ENCODE measurements at places on chromosomes 2 and 18. TPM values are rescaled to one million over a fixed set of nuclear protein-coding genes. Genes with fewer than 3 reads are reported as not detected.
A peak's percentile ranks its signal among the peaks of the same experiment; 100 is the strongest.

DNA sequence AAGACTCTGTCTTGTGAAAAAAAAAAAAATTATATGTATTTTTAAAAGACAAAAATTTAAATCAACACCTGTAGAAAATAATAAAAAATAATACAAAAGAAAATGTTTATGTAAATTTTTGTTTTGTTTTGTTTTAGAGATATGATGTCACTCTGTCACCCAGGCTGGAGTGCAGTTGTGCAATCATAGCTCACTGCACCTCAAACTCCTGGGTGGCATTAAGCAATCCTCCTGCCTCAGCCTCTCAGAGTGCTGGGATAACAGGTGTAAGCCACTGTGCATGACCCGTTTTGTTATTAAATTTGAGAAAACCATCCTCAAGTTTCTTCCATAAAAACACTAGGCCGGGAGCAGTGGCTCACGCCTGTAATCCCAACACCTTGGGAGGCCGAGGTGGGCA, 56.2 kb upstream of the B3GNT7 start:
- DNase-seq: no peak

DNA sequence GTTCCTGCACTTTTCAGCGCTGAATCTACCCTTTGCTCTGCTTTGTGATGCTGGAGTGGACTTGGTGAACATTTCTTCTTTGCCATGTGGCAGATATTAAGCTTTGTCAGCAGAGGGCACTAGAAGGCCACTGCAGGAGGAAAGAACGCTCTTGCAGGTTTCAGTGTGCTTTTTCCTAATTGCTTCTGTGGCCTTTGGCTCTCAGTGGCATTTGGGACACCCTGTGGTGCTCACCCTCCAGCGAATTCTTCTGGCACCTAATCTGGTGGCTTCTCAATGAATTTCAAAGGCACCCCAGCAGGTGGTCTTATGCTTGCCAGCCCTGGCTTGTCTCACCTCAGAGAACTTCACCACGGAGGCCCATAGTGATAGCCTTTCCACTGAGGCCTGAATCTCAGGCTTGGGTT, 146.7 kb downstream of the MYO3B start:
- DNase-seq: no peak

DNA sequence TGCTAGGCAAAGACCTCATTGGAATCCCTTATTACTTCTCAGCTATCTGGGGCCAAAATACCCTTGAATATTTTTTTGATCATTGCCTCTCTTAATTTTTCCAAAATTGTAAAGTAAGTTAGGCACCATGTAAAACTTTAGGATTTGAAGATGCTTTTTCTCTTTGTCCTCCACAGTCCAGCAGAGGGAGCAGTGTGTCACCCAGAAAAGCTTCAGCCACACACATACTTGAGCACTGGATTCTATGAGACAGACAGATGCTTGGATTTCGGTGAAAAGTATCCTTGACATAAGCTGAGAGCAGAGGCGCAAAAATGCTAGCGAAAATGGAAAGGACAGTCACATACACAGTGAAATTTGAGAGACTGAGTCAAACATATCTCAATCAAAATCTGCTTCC, 74.7 kb upstream of the KCNJ3 start:
- peak; percentile 13 for DNase-seq

DNA sequence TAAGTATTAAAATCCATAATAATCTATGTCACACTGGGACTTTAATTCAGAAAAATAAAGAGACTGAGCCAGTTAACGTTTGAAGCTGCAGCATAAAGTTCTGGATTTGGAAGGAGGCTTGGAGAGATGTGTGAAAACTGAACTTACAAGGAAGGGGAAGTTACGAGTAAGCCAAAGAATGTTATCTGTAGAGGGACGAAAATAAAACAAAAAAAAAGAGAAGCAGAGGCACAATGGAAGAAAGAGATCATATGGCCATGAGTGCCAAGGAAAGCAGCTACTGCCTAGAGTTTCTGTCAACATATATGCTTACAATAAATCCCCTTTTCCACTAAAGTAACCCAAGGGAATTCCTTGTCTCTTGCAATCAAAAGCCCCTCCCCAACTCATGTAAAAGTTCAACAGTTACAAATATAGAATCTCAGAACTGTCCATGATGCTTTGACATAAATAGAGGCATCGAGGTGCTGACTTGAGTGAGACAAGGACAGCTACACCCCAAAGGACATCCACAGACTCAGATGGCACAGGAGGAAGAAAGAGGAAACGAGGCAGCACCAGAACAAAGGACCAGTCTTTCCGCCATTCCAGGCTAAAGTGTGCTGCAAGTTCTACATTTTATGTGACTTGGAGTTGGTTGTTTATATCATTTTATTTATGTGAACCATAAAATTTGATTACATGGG, 16.1 kb upstream of the ARL5A start:
- no peak for DNase-seq

The SULT1C4 gene
- total RNA-seq: 50.1 TPM

DNA sequence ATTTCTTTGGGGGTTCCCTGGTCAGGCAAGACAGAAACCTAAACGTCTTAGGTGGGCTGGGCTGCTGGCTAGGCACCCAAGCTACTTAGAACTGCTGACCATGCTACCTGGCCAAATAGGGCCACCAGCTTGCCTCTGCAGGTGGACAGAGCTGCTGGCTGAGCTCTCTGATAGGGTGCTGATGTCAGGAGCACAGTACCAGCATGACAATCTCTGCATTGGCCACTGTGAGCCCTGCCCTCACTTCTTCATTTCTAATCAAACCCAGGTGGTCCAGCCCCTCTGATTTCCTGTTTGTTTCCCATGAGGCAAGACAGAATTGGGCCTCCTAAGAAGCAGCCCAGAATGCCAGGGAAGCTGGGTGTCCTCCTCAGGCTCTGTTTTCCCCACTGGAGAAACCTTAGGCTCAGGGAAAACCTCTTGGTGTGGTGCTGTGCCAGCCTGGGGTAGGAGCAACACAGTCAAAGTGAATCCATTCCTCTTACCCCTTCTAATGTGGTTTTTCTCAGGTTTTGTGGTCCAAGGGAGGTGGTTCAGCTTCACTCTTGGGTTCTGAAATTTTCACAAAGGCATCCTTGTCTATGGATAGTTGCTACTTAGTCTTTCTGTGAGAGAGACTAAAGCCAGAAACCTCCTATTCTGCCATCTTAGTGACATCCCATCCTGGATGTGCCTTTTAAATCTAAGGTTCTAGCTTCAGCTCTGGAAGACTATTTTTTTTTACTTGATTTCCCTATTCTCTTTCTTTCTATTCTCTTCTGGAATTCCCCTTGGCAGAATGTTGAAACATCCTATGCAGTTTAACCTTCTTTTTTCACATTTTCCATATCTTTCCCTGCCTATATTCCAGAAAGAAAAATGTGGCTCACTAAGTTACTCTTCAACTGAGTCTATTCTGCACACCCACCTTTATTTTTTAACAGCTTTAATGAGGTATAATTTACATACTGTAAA, 15.2 kb downstream of the SP100 start:
- DNase-seq: no peak

DNA sequence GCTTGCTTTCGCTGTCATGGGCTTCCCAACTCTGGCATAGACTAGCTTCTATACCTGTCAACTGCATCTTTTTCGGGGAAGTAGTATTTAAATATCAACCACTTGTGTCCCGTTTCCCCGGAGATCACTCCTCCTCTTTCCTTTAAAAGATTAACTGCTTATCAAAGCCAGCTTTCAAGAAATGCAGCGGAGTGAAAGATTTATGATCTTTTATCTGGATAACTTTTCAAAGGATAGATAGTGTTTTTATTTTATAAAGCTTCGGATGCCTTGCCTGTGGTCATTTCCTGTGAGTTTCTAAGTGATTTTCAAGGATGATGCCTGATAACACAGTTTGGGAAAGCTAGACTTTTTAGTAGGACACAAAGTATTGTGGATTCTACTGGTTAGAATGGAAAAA, 2.9 kb upstream of the IGFBP5 start:
- no peak for DNase-seq

DNA sequence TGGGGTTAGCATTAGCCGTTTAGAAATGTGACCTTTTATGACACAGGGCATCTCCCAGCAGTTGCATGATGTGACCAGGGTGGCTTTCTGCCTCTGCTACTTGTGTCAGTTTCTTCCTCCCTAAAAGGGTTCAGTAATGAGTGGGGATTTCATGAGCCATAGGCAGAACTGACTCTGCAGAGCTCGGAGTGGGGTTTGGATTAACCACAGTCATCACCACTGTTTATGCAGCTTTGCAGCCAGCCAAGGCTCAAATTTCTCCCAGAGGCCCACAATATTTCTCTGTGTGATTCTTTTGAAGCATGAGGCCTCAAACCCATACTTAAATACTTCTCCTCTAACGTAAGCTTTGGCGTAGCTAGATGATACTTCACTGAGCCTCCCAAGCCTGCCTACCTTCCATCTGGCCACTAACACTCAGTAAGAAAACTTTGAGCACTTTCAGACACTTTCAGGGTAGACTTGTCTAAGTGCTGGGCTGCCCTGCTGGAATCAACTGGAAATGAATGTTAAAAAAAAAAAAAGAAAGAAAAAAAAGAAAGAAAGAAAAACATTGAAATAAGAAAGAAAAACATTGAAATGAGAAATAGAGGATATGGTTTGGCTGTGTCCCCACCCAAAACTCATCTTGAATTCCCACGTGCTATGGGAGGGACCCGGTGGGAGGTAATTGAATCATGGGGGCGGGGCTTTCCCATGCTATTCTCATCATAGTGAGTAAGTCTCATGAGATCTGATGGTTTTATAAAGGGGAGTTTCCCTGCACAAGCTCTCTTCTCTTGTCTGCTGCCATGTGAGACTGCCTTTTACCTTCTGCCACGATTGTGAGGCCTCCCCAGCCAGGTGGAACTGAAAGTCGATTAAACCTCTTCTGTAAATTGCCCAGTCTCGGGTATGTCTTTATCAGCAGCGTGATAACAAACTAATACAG, 11.5 kb upstream of the LAPTM4A start:
- DNase-seq: no peak

GRCh38 chr2:25333981-25334380, 7.7 kb downstream of the DNMT3A start:
- DNase-seq: no peak

DNA sequence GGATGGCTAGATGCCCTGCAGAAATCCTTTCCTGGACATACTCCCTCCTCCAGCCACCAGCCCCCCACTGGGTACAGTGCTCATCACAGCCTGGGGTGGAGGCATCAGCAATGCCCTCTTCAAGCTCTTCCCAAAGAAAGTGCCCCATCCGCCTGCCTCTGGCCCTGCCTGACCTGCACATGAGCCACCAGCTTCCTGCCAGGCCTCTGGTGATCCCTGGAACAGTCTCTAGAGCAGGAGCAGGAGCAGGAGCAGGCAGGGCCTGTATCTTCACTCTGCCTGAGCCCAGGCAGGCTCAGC, 54.1 kb upstream of the CAB39 start:
- no peak for DNase-seq

GRCh38 chr2:21040468-21041377, 3.1 kb downstream of the APOB start:
- DNase-seq: no peak

DNA sequence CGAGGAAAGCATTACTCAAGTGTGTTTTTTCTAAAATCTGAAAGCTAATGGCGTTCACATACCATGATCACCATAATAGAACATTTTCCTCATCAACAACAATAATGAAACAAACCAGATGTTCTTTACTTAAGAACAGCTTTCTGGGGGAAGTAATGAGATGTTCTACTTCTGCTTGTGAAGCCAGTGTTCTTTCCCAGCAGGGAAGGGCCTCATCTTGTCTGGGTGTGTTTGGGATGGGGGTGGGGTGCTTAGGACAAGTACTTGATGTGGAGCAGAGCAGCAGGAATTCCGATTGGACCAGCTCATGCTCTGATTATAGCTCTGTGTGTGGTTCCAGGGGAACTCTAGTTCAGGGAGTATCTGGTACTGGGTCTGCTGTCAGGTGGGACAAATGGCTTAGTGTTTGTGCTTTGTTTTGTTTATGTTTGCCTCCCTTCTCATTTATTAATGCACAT, 163.0 kb upstream of the NOSTRIN start:
- DNase-seq: peak; percentile 13

DNA sequence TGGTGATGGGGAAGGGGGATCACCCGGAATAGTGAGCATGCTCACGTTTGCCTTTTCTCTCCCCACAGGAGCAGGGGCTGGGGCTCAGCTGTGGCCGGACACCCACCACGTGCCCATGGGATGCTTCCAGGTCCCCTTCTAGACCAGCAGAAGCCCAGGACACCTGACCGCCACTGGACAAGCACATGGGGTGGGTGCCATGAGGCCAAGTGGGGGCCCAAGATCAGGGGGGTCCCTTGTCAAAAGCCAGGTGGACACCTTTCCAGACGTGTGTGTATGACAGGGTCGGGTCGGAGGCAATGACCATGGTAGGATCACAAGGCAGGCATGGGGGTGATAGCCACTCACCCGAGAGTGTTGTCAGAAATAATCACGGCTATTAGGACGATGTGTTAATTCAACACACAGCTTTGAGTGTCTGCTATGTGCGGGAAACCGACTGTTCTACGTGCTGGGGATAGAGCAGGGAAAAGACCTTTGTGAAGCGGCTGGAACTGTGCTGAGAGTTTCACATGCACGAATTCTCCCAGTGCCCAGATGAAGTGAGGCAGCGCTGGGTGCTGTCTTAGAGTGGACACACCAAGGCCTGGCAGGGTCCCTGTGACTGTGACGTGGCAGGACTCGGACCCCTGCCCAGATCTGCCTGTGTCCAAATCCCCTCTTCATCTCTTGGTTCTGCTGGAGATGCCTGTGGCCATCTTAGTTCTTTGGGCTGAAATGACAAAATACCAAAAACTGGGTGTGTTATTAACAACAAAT, 244.7 kb downstream of the NDUFA10 start:
- no peak for DNase-seq

- DNase-seq: no peak
Measured at GRCh38 chr2:107595285-107595684, 231.4 kb upstream of the RGPD4 start.

DNA sequence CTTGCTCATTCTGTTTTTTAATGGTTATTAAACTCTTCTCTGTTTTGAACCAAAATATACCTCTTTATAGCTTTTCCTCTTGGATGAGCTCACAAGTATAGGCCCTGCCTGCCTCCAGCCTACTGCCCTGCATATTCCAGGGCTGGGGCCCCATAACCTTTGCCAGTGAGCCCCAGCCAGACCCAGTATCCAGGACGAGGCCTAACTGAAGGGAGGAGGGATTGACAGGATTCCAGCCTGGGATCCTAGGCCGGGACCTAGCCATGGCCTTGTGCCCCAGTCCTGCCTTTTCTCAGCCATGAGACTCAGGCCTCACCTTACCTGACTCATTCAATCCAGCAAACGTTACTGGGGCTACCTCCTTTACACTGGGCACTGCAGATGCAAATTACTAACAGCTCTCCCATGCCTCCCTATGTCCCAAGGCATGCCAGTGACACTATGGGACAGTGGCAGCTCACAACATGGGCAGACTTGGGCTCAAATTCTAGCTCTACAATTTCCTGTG, 159.2 kb downstream of the DDX1 start:
- DNase-seq: no peak

DNA sequence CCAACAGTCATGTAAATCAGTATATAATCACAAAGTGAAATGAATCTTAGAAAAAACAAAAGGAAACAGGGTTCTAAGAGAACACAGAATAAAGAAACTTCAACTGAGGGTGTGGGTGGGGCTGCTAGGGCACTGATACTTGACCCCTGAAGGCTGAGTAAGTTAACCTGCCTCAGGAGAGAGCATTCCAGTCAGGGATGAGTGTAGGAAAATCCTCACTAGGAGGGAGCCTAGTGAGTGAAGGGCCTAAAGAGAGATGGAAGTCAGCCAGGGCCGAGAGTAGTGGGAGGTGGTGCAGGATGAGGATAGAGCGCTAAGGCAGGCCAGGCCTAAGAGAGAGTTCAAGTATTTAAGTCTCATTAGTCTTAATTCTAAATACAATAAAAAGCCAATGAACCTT, 342.6 kb downstream of the SATB2 start:
- DNase-seq: no peak

GRCh38 chr2:142952793-142953494, 75.5 kb downstream of the KYNU start:
- DNase-seq: no peak
